Stimulated activated CD8-positive, alpha-beta memory T cell treated with anti-CD3 and anti-CD28 coated beads, Interleukin-7, amount 100 ng/mL, for 24 hours (primary cell): ENCODE measurements at places on chromosomes 12 and 14.

DNA sequence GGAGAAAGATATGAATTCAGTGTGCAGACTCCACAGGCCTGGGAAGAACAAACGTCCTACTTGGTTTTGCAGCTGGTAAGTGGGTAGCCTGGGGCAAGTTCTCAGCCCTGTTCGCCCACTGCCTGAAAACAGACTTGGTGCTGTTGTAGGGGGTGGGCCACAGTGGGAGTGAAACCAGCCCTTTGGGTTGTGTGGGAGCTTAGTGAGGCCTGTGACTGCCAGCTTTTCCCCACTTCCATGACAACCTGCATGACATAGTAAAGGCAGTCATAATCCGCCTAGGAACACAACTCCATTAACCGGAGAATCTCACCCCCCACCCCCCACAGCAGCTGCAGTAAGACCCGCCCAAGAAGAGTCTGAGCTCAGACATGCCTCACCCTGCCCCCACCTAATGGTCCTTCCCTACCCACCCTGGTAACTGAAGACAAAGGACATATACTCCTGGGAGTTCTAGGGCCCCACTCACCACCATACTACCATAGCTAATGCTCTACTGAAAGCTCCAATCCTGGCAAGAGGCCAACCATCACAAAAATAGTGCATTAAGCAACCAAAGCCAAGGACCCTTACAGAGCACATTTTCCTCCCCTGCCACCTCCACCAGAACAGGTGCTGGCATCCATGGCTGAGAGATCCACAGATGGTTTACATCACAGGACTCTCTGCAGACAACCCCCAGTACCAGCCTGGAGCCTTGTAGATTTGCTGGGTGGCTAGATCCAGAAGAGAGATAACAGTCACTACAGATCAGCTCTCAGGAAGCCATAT is 39.8 kb upstream of the LMNTD1 start:
- no peak for DNase-seq

DNA sequence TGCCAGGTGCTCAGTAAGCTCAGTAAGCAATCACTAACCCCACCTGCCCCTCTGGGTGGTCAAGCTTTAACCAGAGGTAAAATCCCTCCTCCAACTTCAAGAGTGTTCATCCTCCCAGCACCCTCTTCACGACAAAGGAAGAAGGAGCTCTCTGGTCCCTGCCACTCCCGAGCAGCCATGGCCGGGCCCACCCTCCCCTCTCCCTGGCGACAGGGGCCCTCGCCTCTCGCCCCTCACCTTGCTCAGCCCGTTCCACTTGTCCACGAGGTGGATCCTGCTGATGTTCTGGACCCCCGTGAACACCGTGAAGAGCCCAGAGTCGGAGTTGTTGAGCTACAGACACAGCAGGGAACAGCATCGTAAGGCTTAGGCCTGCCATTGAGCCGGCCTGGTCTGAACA is 52.0 kb downstream of the SCARB1 start:
- no peak for DNase-seq

DNA sequence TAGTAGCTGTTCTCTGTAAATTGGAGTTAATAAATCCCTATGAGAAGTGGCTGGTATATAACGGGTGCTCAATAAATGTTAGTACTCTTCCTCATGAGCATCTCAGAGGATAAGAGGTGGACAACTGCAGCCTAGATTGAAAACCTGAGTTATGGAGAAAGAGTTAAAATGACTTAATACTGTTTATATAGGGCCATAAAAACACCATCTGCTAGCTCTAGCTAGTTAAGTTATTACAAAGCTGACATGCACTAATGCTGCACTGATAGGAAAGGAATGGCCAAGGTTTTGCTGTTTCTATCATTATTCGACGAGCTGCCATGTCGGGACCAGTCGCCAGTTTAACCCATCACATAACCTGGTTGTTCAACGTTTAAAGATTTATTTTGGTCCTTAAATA is 72.0 kb upstream of the SEL1L start:
- DNase-seq: no peak

DNA sequence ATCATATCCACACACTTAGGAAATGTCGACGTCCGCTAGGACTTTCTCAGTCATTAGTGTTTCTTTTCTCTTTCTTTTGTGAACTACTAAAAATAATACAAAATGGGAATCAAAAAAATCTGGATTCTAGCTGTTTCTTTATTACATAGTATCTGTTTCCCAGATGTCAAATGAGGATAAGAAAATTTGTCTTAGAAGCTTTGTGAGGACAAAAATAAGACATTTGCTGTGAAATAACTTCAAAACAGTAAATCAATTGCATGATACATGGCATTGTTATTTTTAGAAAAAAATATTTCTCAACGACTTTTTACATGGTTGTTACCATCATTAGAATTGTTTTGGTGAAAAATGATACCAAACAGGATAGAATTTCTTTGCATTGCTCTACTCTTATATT is 71.4 kb upstream of the IFNG-AS1 start:
- no peak for DNase-seq

- no peak for DNase-seq
Measured at GRCh38 chr12:54725233-54725843, 77.2 kb upstream of the DCD start.

GRCh38 chr14:81384900-81385299 is 15.2 kb downstream of the STON2 start:
- DNase-seq: no peak

DNA sequence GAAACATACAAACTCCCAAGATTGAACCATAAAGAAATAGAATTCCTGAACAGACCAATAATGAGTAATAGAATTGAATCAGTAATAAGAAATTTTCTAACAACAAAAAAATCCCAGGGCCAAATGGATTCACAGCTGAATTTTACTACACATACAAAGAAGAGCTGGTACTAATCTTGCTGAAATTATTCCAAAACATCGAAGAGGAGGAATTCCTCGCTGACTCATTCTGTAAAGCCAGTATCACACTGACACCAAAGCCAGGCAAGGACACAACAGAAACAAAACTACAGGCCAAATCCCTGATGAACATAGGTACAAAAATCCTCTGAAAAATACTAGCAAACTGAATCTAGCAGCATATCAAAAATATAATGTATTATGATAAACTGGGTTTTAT is 367.8 kb upstream of the CLEC14A start:
- DNase-seq: no peak

DNA sequence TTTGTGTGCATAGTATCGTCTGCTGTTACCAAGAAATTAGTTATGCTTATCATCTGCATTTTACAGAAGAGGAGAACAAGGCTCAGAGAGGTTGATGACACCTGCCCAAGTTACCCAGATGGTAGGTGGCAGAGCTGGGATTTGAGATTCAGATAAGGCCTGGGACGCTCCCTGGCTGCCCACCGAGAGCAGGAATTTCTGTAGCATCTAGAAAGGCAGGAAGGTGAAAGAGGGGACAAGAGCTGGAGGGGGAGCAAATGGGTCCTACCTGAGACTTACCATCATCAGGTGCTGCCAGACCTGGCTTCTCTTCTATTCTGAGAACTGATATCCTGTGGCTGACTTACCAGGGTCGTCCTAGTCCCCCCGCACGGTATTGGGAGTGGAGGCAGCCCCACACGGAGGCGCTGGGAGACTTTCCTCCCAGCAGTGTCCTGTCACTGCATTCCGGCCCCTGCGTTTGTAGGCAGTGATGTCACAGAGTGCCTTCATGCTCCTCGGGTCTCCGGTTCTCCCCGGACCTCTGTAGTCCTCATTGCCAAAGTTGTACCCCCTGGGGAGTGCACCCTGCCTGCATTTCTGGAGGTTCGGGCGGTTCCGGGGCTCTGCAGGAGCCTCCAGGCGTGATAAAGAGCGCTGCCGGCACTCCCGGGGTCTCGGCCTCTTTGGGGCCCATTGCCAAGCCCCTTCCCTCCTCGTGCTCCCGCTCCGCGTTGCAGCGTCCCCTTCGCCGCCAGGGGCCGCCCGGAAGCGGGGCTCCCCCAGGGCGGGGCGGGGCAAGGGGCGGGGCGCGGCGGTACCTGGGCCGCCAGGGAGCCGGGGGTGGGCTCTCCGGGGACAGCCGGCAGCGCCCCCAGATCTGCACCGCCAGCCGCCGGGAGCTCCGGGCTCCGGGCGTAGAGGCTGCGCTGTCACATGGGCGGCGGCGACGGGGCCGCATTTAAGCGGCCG is at the start of gene CABP1:
Gene CABP1, plus strand, starts transcription at position 856 of the 951 bp plus-strand sequence. Its CDS starts 60 bp downstream, at position 916.
- DNase-seq: peak; percentile 59

- DNase-seq: no peak
Measured at GRCh38 chr12:21776175-21776574, 1.7 kb upstream of the KCNJ8 start.

GRCh38 chr12:104686196-104686595 is 229.4 kb downstream of the CHST11 start:
- no peak for DNase-seq

DNA sequence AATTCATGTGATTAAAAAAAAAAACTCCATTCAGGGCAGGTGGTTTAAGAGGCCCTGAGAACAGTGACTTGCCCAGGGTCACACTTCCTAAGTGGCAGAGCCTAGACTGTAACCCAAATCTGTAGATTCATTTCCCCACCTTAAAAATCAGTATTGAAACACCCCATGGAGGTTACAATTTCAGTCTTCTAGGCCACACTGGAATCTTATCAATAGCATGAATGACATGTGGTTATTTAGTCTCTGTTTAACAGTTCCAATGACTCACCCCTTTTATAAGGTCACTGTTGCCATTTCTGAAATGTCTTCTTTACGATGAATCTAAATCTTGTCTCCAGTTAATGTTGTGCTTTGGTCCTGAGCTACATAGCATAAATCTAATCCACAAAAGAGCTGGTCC is 262.3 kb upstream of the GRIP1 start:
- no peak for DNase-seq

GRCh38 chr12:94222351-94223084 is 74.1 kb downstream of the PLXNC1 start:
- DNase-seq: no peak

DNA sequence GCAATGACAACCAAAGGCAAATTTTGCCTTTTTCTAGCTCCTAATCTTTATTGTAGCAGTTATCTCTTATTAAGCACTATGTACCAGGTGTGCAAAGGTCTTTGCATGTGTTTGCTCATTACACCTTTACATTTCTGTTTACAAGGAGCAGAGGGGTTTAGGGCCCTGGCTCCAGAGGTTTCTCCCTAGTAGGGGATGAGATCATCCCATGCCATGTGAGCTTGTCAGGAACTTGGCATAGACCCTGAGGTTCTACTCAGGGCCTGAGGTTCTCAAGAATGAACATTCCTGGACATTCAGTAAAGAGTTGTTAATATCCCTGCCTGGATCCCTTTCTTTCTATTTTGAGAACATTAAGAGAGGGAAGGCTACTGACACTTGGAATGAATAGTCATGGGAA is 292.0 kb downstream of the RPAP3 start:
- DNase-seq: no peak

DNA sequence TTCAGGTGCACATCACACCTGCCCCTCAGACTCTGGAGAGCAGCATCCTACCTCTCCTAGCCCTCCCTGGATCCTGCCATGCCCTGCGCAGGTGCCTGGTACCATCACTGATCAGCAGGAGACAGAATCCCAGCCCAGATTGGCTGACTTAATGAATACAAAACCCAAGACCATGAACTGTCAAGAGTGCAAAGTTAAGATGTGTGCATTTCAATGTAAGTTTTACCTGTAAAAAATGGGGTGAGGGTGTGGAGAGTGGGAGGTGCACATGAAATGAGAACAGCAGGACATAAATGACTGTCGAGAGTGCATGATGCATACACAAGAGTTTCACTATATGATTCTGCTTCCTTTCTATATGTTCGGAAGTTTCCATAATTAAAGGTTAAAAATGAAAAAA is 57.9 kb upstream of the GPR68 start:
- no peak for DNase-seq

- DNase-seq: no peak
Measured at GRCh38 chr14:72594099-72594901, 299.6 kb downstream of the DPF3 start.

DNA sequence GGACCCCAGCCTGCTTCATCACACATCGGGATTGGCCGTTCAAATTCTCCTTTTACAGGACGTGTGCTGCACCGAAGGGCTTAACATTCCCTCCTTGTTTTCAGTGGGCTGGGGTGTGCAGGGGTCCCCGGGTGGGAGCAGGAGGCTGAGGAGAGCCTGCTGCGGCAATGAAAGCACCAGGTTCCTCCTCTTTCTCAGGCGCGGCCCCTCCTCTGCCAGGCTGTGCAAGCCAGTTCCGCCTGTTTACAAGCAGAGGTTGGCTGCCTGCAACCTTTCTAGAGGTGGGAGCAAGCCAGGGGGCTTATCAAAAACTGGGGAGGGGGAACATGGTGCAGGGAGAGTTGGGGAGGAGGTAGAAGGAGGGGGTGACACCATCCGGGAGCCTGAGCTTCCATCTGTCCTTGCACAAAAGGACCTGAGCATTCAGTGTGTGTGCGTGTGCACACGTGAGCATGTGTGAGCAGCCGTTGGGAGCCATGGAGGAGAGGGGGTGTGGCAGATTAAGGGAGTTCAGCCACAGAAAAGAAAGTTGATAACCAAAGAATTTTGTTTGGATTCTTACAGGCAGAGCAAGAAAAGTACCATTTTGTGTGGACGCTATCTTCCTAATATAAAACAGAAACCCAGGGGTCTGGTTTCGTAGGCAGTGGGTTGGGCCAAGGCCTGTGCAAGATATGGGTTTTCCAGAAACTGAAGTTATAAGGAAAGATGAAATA is 108.8 kb upstream of the RFLNA start:
- DNase-seq: no peak

DNA sequence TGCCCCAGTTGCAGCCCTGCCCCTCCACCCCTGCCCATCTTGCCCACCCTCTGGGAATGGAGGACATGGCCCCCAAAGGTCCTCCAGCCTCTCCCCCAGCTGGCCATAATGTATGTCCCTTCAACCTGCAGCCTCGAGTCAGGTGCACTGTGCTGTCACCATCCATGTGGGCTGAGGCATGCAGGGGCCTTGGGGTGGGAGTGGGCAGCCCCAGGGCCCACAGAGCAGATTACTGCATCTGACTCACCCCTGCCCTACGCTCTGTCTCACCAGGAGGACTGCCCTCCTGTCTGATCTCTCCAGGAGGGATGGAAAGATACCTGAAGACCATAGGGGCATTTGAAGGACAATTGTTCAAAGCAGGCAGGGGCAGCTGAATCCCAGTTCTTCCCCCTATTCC is 13.3 kb downstream of the SYNDIG1L start:
- DNase-seq: no peak

GRCh38 chr14:99125113-99125512 is 146.9 kb downstream of the BCL11B start:
- no peak for DNase-seq

DNA sequence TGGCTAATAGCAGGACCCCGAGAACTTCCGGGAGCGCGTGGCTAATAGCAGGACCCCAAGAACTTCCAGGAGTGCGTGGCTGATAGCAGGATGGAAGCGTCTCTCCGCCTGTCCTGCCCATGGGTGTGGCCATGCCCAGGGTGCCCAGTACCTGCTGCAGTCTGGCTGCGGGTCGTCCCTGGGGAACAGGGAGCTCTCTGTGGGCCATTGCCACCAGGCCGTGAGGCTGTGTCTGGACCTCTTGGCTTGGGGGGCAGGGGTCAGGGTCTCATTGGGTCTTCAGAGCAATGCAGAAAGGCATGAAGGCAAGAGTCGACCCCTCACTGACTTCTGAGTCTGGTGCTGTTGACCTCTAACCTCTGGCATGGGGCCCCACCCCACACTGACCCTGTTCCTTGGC is 35.4 kb downstream of the PACS2 start:
- DNase-seq: no peak

GRCh38 chr14:64671591-64671990 is 32.6 kb upstream of the PLEKHG3 start:
- DNase-seq: no peak
